ENCODE measurements at places on chromosomes 2 and 18. TPM values are rescaled to one million over a fixed set of nuclear protein-coding genes. Genes with fewer than 3 reads are reported as not detected.

DNA sequence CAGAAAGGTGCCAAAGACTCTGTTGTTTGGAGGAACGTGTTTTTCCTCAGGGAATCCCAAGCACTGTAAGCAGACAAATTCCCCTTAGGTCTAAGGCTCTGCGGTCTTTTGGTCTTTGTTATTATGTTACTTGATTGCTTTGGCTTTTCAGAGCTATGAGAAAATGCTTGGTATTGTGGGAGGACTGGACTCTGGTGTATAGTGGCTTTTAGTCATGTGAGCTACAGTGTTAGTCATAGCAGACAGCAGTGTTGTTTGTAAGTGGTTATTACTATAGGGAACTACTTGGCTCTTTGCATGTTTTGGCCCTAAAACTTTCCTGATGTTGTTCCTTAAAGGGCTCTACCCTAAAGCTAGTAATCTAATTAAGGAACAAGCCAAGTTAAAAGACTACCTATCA is 956.2 kb upstream of the LRATD1 start:
- no peak for DNase-seq

- DNase-seq: no peak
Measured at GRCh38 chr2:237341872-237342271, 72.1 kb downstream of the COL6A3 start.

The SLC5A6 gene
- total RNA-seq: 26.0 TPM

DNA sequence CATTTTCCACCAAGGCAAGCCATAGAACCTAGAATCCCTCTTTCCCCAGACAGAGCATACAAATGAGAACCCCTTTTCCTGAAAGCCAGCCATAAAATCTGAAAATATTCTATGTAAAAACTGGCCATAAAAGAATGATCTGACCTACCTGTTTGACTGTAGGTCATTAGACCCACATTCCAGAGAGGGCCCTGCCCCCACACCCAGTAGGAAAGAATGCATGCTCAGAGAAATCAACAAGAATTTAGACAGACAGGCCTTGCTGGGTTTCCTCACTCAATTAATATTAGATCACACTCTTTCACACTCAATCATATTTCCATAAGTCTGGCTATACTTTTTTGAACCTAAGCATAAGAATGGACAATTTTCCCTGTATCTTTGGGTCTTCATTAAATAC is 929.5 kb downstream of the ERBB4 start:
- DNase-seq: no peak

All from thoracic aorta (tissue), 2 donors.